ENCODE measurements at places on chromosomes 3 and 15.

- DNase-seq, result no peak
These were observed 38.4 kb downstream of the NEDD4 start for GRCh38 chr15:55954862-55955605.

GRCh38 chr3:52959773-52960172, 62.4 kb upstream of the STIMATE start:
- DNase-seq, result no peak

GRCh38 chr15:79099692-79100091, 9.1 kb upstream of the RASGRF1 start:
- no peak for DNase-seq

DNA sequence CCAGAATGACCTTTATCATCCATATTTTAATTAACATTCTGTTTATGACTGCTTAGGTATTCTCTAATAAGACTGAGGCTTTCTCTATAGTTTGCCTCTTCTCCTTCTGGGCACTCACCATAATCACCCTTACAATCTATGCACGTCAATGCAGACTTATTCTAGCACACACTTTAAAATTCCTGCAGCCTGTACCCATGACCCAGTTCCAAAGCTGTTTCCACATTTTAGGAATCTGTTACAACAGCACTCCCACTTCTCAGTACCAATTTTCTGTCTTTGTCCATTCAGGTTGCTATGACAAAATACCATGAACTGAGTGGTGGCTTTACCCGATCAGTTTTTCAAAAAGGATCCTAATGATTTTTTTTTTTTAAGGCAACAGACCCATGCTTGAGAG, 103.5 kb downstream of the SOX14 start:
- DNase-seq, result no peak

GRCh38 chr3:31405515-31405914, 127.2 kb upstream of the STT3B start:
- no peak for DNase-seq

DNA sequence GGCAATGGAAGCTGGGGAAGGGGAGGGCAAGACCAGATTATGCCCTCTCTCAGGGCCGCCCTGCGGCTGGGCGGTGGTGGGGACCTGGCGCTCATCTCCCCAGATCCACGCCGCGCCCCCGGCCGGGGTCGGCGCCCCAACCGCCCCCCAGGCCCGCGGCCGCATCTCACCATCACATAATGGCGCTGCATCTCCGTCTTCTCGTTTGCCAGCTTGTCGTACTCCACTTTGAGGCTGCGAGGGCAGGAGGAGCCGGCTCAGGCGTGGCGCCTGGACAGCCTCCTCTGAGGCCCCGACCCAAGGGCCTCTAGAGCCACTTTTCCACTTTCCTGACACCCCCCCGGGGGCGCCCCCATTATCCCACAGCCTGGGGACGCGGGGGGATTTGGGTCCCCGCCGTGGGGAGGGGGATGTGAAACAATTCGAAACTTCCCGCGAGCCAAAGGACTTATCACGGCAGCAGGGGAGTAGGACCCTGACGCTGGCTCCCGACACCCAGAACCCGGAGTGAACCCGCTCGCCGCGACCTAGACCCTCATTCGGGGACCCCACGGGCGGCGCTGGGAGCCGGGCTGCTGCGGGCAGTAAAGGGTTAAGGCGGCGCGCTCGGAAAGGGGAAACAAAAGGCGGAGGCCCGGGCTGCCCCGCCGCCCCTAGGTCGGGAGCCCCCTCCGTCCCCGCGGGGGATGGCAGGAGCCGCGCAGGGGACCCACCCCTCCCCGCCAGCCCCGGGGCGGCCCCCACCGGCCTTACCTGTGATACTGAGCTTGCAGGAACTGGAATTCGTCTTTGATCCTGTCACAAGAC, 2.1 kb downstream of the TLE3 start:
- peak; percentile 49 for DNase-seq

DNA sequence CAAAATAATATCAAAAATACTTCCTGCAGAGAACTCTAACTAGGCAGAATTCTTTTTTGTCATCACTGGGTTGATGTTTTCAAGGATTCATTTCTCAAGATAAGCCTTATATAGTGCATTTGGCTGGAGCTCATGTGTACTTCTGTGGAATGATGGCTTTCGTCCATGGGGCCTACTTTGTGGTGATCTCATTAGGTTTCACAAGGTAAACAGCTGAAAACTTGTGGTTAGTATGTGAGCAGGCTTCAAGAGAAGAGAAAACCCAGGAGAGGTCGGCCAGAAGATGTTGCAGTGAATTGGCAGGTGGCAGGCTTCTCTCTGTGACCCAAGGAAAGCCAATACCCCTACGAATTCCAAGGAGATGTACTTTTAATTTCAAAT, 121.4 kb upstream of the PHLDB2 start:
- DNase-seq, result no peak

DNA sequence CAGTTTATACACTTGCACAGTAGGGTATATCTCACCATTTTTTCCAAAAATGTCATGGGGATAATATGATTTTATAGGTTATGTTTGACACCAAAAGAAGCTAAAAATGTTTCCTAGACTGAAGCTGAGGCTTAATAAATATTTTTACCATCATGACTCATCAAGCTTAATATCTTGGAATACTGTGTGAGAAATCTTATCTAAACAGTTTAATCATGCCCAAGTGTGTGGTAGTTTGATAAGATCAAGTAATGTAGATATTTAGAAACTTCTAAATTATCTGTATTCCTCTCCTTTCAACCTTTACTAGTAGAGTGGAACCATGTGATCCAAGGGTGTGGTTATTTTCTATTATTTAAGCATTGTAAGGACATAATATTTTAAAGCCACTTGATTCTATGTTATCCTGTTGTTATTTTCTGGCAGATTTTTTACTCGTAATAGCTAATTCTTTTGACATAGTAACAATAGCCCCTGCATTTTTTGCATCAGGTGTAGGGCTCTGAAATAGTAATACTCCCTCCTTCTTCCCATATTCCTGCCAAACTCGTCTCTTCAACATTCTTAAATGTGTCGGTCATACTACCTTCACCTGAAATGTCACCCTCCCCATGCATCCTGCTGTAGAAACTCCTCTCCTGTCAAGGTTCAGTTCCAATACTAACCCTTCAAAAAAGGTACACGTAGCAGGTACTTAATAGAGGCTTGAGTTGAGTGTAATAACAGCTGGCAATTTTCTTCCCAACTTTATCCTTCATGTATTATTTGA, 729.6 kb downstream of the NLGN1 start:
- DNase-seq, result no peak

GRCh38 chr3:99407257-99407656, 231.1 kb upstream of the COL8A1 start:
- no peak for DNase-seq

DNA sequence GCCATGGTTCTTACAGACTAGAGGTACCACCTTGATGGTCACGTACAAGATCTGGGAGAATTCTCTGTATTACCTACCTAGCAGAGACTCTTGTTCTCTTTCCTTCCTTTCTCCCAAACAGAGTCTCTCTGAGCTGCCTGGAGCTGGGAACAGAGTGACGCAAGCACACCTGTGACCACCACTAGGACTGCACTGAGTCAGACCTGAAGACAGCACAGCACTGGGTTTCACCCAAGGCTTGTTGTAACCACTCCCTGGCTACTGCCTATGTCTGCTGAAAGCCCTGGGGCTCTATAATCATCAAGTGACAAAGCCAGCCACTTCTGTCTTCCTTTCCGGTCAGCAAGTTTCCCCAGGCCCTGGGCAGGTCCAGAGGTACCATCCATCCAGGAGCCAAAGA, 293.3 kb upstream of the CNTN4 start:
- no peak for DNase-seq

All from stimulated activated CD4-positive, alpha-beta T cell treated with anti-CD3 and anti-CD28 coated beads, Interleukin-1b, Interleukin-23, amount 100 ng/mL, for 4 hours (primary cell).